ENCODE measurements at places on chromosomes 12 and 14.

DNA sequence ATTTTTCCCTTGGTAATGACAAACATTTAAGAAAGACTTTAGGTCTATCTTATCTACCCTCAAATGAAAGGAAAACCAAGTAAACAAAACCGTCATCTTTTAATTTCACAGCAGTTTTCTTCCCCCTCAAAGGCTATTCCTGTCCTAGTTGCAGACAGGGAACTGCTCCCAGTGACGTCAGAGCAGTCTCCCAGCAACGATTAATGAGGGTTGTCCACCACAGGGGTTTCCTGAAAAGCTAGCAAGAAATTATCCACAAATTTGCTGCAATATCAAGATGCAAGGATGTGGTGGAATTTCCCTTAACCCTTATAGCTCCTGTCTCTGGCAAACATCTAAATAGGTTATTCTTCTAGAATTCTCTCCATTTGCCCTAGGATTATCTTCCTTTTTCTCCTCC lies 89.1 kb upstream of the STAC3 start:
- DNase-seq: no peak

GRCh38 chr12:84763107-84763506 lies 149.5 kb downstream of the SLC6A15 start:
- DNase-seq: no peak

GRCh38 chr14:90577661-90578282 lies 180.9 kb downstream of the CALM1 start:
- DNase-seq: no peak

DNA sequence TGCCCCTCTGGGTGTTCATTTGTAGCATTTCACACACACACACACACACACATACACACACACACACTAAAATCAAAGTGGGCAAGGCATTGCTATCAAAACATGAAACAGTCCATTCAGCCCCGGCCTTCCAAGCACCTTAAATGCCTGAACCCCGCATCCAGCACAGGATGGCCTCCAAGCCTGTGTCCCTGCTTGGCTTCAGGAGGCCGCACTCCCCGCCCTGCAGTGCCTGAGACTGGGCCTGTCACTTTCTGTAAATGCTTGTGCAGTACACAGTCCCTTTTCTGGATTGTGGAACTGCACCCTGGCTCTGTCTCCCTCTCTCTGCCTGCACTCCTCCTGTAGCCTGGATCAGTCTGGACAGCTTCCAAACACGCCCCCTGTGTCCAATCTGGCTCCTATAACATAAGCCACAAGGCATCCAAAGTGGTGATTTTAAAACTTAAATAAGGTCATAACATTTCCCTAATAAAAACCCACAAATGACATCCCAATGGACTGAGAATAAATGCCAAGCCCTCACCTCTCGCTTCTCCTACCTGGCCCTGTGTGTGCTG lies 972.2 kb upstream of the TMEM132C start:
- DNase-seq: no peak

GRCh38 chr12:10968765-10969456 lies 17.8 kb downstream of the TAS2R50 start:
- DNase-seq: no peak

- DNase-seq: no peak
These were observed 173.9 kb downstream of the CACNA1C start for GRCh38 chr12:2226641-2227040.

DNA sequence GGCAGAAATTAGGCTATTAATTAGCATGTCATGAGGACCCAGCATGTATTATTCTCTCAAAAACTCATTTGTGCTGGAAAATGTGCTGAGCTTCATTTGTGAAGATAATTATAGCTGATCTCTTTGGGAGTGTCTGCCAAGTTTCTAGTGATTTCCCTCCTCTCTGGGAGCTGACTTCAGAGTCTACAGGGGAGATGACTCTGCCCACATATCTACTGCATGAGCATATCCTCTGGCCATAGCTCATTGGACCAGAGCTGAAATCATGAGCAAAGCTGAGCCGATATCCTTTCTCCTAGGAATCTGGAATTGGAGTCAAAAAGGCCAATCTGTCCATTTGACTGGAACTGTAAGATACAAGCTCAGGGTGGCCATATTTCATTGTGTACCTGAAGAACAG lies 5.9 kb downstream of the CCDC198 start:
- DNase-seq: no peak

GRCh38 chr14:77580964-77581505 lies 35.4 kb downstream of the SPTLC2 start:
- DNase-seq: no peak
